ENCODE measurements at places on chromosomes 2 and 18.
A peak's percentile ranks its signal among the peaks of the same experiment; 100 is the strongest.

DNA sequence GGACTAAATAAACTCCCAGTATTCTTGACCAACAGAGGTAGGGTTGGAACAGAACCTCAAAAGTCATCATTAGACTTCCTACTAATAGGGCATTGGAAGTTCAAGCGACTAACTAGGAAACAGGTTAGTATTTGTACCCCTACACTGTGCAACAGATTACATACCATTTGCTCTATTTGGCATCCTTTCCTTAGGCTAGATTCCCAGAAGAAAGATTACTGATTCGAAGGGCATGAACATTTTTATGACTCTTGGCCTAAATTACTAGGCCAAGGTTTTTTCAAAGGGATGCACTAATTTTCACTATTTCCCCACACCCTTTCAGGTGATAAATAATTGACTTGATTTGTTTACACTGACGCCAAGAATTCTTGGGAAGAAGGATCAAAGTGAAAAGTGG is 104.8 kb upstream of the CYP1B1 start:
- no peak for DNase-seq

- no peak for DNase-seq
Observed at GRCh38 chr2:85669549-85669948, 1.6 kb upstream of the SFTPB start.

DNA sequence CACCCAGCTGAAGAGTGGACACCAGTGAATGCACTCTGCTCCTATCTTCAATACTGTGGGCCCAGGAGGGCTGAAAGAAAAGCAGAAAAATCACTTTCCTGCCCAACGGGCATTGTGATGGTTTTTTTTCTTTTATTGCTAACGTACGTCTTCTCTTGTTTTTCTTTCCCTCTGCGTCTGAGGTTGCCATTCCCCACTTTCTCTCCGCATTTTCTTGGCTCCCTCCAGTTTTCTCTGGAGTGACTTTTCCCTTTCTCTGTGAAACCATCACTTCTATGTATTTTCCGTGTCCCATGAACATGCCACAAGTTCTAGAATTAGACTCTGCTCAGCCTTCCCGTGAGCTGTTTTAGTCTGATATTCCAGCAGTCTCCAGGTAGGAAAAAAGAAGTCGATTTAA is 169.2 kb downstream of the BCL2 start:
- no peak for DNase-seq

GRCh38 chr2:27177441-27178351 is 28.9 kb downstream of the TCF23 start:
- no peak for DNase-seq

DNA sequence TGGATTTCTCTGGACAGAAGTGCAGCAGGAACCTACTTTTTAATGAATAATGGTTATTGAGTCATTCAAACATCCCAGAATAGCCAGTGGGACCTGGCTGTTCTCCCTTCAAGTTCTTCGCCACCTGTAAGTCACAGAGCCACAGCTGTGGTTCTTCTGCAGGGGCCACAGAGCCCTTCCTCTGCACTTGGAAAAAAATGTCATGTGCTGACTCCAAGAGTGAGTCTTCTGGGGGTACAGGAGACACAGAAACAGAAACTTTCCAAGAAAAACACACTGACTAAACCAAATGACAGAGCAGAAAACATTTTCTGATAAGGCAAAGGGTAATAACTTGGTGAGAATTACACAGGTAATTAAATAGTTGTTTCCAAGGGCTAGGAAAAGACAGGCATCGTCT is 68.7 kb upstream of the FN1 start:
- no peak for DNase-seq

DNA sequence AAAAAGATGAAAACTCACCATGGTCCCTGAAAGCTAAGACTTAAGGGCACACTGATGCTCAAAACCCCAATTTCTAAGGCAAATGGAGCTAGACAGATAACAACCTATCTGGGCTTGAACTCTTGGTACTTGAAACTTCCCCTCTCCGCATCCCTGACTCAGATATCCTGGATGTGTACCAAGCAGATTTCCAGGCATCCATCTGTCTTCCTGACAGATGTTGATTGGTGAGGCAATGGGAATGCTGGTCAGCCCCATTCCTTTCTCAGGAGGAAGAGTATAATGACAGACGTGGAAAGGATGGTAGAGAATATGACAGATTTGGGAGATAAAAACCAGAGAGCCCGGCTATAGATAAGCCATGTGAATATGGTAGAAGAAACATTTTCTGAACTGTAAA is 69.2 kb downstream of the ADD2 start:
- DNase-seq, result no peak

DNA sequence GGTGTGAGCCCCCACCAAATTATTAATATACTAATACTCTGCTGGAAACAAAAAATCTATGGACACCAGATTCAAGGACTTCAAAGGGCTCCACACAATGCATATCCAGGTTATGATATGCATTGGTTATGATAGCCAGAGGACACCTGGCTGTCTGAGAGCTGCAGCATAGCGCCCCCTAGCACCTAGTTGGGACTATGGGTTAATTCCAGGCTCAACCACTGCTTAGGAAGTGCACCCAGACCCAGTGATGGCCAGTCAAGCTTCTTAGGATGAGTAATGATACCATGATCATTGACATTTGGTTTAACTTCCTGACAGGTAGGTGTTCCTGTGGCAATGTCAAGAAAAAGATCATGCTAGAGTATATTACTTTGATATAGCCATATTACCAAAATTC is 3.8 kb upstream of the FRZB start:
- no peak for DNase-seq

- DNase-seq, result no peak
Observed at GRCh38 chr2:241974851-241975592, 105.5 kb downstream of the RTP5 start.

- DNase-seq, result peak; percentile 30
Observed at GRCh38 chr2:143452817-143453451, 323.7 kb downstream of the ARHGAP15 start.

GRCh38 chr2:209624192-209624938 is 147.3 kb upstream of the UNC80 start:
- no peak for DNase-seq

- DNase-seq, result no peak
Observed at GRCh38 chr18:47484068-47484467, 232.6 kb upstream of the SKOR2 start.

DNA sequence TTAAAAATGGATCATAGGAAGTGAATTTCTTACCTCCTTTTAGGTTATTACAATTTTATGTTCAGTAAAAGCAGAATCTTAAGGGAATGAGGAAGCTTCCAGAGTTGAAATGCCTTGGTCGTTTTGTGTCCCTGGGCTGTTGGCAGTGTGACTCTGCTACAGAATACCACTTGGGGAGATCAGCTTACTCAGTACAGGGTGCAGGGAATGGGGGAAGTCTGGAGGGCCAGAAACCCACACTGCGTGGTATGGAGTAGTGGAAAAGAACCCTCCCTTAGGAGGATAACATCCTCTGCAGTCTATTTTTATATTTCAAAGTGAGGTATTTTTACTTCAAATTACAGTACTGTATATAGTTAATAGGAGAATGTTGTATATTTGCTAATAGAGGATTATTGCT is 51.1 kb downstream of the R3HDM1 start:
- DNase-seq, result no peak

- no peak for DNase-seq
Observed at GRCh38 chr2:168237741-168238140, 9.7 kb downstream of the STK39 start.

DNA sequence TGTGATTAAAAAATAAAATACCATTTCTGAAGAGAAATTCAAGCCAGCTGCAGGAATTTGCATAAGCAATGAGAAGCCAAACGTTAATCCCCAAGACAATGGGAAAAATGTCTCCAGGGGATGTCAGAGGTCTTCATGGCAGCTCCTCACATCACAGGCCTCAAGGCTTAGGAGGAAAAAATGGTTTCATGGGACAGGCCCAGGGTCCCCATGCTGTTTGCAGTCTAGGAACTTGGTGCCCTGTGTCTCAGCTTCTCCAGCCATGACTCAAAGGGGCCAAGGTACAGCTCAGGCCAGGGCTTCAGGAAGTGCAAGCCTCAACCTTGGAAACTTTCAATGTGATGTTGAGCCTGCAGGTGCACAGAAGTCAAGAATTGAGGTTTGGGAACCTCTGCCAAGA is 1428.4 kb upstream of the CDH2 start:
- DNase-seq, result no peak

- peak; percentile 60 for DNase-seq
Observed at GRCh38 chr2:174634130-174635014, 36.8 kb upstream of the WIPF1 start.

- DNase-seq, result no peak
Observed at GRCh38 chr2:165535471-165535870, 66.0 kb downstream of the CSRNP3 start.

- peak; percentile 37 for DNase-seq
Observed at GRCh38 chr2:157194097-157194688, 63.3 kb upstream of the GALNT5 start.

- no peak for DNase-seq
Observed at GRCh38 chr2:23561088-23561487, 176.1 kb downstream of the KLHL29 start.

DNA sequence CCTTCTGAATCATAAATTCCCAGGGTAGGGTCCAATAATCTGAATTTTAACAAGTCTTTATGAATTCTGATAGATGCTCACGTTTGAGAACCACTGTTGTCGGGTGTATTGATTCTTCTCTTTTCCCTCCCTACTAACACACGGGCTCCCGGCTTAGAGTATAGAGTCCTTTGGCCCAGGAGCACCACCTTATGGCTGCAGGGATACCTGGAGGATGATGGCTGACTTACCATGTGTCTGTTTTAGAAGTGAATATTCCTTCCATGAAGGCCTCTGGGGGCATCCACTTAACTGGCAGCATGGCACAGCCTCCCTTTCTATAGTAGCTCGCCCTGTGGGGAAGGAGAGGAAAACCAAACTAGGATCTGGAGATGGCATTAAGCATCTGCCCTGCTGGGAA is 91.7 kb downstream of the CLIP4 start:
- no peak for DNase-seq

DNA sequence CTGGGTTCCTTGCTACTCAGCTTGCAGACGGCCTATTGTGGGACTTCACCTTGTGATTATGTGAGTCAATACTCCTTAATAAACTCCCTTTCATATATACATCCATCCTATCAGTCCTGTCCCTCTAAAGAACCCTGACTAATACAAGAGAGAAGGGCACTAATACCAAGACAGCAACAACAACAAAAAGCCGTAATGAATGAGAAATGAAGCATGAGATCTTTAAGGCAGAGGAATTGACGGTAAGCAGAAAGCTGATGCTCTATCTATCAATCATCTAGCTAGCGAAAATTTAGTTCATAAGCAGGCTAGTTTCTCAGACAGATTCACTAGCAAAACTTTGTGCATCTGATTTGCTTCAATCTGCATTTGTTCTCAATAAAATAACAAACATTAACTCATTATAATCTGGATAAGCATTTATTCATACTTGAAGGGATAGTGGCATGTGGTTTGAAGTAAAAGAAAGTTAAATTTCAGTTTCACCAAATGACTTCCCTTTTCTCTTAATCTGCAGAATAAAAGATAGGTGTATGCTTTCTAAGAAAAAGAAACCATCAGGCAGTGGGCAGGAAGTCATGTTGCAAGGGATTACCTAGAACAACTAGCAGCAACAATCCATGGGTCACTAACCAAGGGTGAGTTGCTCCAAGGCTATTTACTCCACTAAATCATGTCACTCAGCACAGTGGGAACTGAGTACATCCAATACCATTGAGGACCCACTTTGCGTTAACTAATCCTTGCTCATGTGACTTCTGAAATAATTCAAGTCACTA is 376.5 kb downstream of the TMEM182 start:
- DNase-seq, result no peak

DNA sequence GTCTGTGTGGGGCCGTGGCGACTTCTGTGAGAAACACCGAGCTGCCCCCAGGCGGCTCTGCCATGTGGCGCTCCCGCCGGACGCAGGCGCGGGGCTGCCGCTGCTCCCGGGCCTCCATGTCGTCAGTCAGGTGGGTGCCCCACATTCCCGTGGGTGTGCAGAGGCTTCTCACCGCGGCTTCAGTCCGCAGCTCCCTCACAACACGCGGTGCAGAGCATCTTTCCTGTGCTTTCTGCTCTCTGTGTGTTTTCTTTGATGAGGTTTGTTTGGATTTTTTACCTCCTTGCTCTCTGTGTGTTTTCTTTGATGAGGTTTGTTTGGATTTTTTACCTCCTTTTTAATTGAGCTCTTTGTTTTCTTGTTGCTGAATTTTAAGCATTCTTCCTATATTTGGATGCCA is 13.0 kb downstream of the AQP12A start:
- DNase-seq, result peak; percentile 6

DNA sequence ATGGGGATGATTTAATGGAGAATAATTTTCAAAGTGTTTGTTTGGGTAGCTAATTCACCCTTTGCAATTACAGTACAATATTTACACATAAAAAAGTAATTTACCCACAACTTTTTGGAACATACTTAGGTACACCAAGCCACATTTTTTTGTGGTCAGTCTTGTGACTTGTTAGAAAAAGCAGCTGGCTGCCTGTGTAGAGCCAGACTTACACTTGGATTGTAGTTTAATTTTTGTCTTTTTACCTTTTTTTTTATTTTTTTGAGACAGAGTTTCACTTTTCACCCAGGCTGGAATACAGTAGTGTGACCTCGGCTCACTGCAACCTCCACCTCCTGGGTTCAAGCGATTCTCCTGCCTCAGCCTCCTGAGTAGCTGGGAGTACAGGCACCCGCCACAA is 45.4 kb downstream of the RALBP1 start:
- DNase-seq, result no peak

DNA sequence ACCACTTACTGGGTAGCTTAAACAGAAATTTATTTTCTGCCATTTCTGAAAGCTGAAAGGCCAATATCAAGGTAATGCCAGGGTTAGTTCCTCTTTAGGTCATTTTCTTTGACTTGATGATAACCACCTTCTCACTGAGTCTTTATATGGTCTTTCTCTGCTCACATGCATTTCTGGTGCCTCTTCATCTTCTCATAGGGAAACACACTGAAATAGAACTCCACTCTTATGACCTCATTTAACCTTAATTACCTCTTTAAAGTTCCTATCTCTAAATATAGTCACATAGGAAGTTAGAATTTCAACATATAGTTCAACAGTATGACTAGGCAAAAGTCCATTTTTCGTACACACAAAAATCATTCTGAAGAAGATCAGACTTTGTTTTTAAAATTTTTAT is 616.8 kb upstream of the VRK2 start:
- no peak for DNase-seq

DNA sequence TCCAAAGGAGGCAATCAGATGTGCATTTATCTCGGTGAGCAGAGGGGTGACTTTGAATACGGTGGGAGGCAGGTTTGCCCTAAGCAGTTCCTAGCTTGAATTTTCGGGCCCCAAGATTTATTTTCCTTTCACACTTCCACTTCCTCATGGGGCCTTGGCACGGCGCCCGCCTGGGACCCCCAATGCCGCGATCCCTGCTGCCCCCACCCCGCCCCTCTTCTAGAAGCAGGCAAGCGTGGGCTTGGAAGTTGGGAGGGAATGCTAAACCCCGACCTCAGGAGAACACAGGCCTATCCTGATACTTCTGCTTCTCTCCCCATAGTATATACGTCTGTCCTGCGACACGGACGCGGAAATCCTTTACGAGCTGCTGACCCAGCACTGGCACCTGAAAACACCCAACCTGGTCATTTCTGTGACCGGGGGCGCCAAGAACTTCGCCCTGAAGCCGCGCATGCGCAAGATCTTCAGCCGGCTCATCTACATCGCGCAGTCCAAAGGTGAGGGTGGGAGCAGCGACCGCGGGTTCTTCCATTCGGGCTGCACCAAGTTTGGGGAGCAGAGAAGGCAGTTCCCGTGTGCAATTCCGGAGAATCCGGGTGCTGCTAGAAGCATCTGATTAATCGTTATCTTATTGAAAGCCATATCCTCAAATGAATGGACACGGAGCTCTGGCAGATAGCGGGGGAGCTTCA is 21.6 kb downstream of the TRPM8 start:
- DNase-seq, result no peak
